ENCODE measurements at places on chromosomes 6 and 20. TPM values are rescaled to one million over a fixed set of nuclear protein-coding genes. Genes with fewer than 3 reads are reported as not detected.

- peaks cover 7% of the 10 kb centered on the region for H3K27me3 ChIP-seq
- no peak overlapping the region for H3K4me3 ChIP-seq
- H3K4me1 ChIP-seq = no peaks in the 10 kb centered on the region
- no peaks in the 10 kb centered on the region for H3K36me3 ChIP-seq
These were observed 14.7 kb downstream of the KLHL32 start for GRCh38 chr6:96939007-96939805.

GRCh38 chr6:161115468-161115867, 123.9 kb downstream of the MAP3K4 start:
- H3K4me3 ChIP-seq = no peak overlapping the region
- no peak overlapping the region for H3K27ac ChIP-seq
- H3K27me3 ChIP-seq = no peaks in the 10 kb centered on the region
- no peak for DNase-seq
- peaks cover 34% of the 10 kb centered on the region for H3K36me3 ChIP-seq

DNA sequence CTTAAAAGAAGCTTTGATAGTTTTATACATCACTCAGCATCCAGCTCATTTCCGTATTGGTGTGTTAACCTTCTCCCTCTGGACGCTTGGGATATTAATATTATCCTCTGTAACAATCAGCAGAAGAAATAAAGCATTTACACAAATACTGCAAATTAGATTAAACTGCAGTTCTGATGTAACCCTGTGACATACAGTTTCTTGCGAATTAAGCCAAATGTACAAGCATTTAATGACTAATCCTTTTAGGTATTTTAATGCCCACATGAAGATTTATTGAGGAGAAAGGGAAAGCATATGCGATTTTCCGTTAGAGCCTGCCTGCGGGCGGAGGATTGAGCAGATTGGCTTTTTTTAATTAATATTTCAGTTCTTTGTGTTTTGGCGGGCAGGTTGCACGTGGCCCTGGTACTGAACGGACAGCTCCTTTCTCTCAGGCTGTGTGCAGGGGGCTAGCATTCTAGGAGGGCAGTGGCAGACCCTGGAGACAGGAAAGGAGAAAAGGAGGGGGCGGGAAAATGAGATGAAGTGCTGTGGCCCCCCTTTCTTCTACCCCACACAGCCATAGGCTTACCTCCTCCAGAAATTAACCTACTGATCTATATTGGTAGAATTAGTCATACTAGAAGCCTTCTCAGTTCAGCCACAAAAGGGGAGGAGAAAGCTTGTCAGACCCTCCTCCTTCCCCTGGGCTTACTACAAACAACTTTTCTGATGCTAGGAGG, 14.1 kb upstream of the TFAP2D start:
- H3K36me3 ChIP-seq = no peaks in the 10 kb centered on the region
- no peak overlapping the region for H3K27ac ChIP-seq
- no peaks in the 10 kb centered on the region for H3K27me3 ChIP-seq
- H3K4me3 ChIP-seq = no peak overlapping the region
- no peak for DNase-seq

DNA sequence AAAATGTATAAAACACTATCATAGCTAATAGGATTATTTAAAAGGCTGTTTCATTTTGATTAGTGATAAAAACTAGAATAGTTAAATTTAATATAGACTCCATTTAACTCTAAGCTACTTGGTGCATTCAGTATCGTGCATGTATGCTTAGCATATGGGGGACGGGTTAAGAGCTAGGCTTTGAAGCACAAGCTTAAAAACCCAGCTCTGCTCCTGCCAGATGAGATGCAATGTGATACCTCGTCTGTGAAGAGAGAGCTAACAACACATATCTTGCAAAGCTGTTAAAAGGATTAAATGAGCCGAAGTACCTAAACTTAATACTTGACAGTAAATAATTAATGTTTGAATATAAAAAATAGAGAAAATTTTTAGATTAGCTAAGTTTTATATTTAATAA, 42.2 kb downstream of the DTNBP1 start:
- no peaks in the 10 kb centered on the region for H3K36me3 ChIP-seq
- no peak overlapping the region for H3K4me3 ChIP-seq
- no peak for DNase-seq
- no peaks in the 10 kb centered on the region for H3K27me3 ChIP-seq
- no peak overlapping the region for H3K27ac ChIP-seq

DNA sequence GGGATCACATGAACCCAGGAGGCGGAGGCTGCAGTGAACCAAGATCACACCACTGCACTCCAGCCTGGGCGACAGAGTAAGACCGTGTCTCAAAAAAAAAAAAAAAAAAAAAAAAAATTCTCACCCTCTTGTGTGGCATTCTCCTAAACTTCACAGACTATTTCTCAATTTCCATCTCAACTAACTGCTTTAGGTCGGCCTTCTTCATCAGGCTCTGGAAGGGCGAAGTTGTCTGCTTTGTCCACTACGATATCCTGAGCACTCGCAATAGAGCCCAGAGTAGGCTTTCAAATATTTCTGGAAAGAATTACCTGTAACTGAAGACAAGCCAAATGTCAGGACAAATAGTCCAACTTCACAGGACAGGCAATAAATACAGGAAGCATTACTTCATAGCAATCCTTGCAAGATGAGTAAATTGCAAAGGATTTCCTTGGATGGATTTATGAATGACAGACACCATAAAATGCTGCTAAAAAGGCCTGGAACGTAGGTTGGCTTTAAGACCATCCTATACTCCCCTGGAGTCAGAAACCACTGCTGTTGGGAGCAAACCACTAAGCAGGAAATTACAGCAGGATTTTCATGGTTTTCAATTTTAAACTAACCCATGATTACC, 116.3 kb upstream of the SLC2A12 start:
- H3K4me3 ChIP-seq = no peak overlapping the region
- H3K4me1 ChIP-seq = peaks cover 43% of the 10 kb centered on the region
- no peaks in the 10 kb centered on the region for H3K27me3 ChIP-seq
- no peak for DNase-seq
- peaks cover 45% of the 10 kb centered on the region for H3K36me3 ChIP-seq
- no peak overlapping the region for H3K27ac ChIP-seq

DNA sequence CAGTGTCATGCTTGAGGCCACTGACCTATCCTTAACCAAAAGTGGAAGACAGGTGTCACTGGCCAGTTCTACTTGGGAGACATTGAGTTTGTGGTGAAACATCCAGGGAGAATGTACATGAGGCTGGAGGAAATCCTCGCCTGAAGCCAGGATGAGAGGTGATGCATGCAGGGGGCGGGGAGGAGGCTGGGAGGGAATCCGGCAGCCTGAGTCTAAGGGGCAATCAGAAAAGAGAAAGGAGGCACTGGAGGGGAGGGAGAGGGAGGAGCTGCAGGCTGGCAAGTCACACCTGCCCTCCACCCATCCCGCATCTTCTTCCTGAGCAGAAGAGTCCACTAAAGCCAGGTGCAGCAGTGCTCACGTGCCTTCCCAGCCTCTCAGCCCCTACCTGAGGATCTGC, 14.9 kb upstream of the DDO start:
- no peaks in the 10 kb centered on the region for H3K36me3 ChIP-seq
- peaks cover 9% of the 10 kb centered on the region for H3K27me3 ChIP-seq
- no peak overlapping the region for H3K4me3 ChIP-seq
- H3K27ac ChIP-seq = no peak overlapping the region

DNA sequence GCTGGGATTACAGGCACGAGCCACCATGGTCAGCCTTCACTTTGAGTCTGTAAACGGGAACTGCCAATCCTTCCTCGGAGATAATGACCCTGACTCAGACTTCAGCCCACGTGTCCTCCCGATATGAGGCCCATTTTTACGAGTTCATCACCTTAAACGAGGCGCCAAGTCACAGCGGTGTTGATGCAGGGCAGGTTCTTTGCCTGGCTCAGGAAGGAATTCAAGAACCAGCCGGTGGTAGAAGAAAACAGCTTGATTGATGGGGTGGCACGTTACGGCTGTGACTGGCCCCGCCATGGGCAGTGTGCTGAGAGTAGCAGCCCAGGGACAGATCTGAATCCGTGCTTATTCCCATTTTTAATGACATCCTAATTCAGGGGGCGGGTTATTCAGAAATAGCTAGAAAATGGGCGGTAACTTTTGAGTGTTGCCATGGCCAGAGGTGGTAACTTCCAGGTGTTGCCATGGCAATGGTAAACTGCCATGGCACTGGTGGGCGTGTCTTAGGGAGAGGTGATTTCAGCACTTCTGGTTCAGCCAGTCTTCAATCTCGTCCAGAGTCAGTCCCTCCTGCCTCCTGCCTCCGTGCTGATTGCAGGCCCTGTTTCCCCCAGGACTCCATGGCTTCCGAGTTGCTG, 9.1 kb upstream of the MAP1LC3A start:
- H3K4me1 ChIP-seq = no peaks in the 10 kb centered on the region
- no peak for DNase-seq
- no peaks in the 10 kb centered on the region for H3K36me3 ChIP-seq
- H3K27ac ChIP-seq = no peak overlapping the region
- H3K27me3 ChIP-seq = no peaks in the 10 kb centered on the region
- H3K4me3 ChIP-seq = no peak overlapping the region

GRCh38 chr20:62617711-62618483, 24.4 kb upstream of the SLCO4A1 start:
- DNase-seq = peak; percentile 67
- no peak overlapping the region for H3K4me3 ChIP-seq
- H3K36me3 ChIP-seq = no peaks in the 10 kb centered on the region
- H3K27me3 ChIP-seq = no peaks in the 10 kb centered on the region
- peak overlapping the region; percentile 55 for H3K27ac ChIP-seq

- H3K27ac ChIP-seq = no peak overlapping the region
- H3K4me1 ChIP-seq = no peaks in the 10 kb centered on the region
- no peak overlapping the region for H3K4me3 ChIP-seq
- no peak for DNase-seq
- H3K27me3 ChIP-seq = no peaks in the 10 kb centered on the region
These were observed 17.1 kb upstream of the C20orf144 start for GRCh38 chr20:33645072-33645358.

DNA sequence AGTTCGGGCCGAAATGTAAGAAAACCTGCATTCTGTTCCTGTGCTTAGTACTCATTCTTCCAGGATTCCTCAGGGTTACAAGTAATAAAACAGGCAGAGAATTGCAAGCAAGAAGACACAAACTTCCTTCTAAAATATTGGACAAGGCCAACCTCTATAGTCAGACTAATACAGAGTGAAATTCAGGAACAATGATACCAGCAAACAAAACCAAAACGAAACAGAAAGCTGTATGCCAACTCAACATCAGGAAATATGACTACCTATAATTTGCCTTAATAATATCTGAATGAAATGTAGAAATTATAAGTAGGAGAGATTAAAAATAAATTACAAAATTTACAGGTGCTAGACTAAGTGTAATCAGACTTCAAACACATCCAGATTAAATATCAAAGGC, 238.8 kb downstream of the HIVEP2 start:
- H3K4me3 ChIP-seq = no peak overlapping the region
- no peaks in the 10 kb centered on the region for H3K27me3 ChIP-seq
- H3K4me1 ChIP-seq = no peaks in the 10 kb centered on the region
- H3K36me3 ChIP-seq = no peaks in the 10 kb centered on the region
- H3K27ac ChIP-seq = peak overlapping the region; percentile 19

GRCh38 chr6:3523271-3523670, 66.4 kb upstream of the SLC22A23 start:
- H3K4me1 ChIP-seq = no peaks in the 10 kb centered on the region
- no peaks in the 10 kb centered on the region for H3K36me3 ChIP-seq
- no peak for DNase-seq
- no peak overlapping the region for H3K4me3 ChIP-seq
- no peak overlapping the region for H3K27ac ChIP-seq

DNA sequence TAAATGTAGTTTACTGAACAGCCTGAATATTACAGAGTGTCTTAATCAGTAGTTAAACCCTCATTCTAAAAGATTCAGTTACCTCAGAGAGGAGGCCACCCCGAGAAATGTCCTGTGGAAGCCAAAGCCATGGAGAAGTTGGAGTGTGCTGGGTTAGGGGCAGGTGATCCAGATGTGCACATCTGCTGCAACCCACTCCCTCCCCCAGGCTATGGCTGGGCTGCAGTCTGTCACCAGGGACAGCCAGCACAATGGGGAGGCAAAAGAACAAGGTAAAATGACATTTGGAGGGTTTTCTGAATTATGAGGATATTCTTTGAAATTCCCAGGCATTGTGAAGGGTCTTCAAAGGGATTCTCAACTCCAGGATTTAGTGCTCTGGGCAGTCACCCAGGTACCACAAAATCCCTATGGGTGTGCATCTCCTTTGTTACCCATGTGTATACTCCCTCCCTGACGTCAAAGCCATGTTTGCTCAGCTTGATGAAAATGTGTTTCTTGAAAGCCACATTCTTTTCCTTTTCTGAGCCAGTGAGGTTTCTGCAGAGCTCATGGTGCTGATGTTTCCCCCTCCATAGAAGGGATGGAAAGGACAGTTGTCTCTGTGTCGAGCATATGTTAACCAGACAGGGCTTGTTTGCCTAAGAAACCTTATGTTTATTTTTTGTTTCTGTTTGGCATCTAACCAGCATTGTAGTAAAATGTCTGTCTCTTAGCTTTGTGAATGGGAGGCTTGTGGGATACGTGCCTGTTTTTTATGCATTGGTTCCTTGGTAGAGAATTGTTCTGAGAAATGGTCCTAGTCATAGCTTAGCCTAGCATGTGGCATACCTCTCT, 212.3 kb upstream of the TBX18 start:
- H3K27me3 ChIP-seq = no peaks in the 10 kb centered on the region
- H3K27ac ChIP-seq = no peak overlapping the region
- no peaks in the 10 kb centered on the region for H3K4me1 ChIP-seq
- no peak overlapping the region for H3K4me3 ChIP-seq

GRCh38 chr20:61346996-61347395, 94.9 kb downstream of the CDH4 start:
- no peaks in the 10 kb centered on the region for H3K36me3 ChIP-seq
- no peaks in the 10 kb centered on the region for H3K4me1 ChIP-seq
- H3K27ac ChIP-seq = no peak overlapping the region
- DNase-seq = no peak
- peaks cover 6% of the 10 kb centered on the region for H3K27me3 ChIP-seq

GRCh38 chr20:36004045-36004444, 35.7 kb downstream of the CNBD2 start:
- H3K36me3 ChIP-seq = no peaks in the 10 kb centered on the region
- H3K27me3 ChIP-seq = no peaks in the 10 kb centered on the region
- no peak overlapping the region for H3K27ac ChIP-seq
- DNase-seq = no peak
- no peak overlapping the region for H3K4me3 ChIP-seq
- no peaks in the 10 kb centered on the region for H3K4me1 ChIP-seq

GRCh38 chr6:154297210-154297609, 59.4 kb downstream of the IPCEF1 start:
- H3K36me3 ChIP-seq = no peaks in the 10 kb centered on the region
- no peak for DNase-seq
- H3K4me1 ChIP-seq = peaks cover 28% of the 10 kb centered on the region
- H3K27ac ChIP-seq = no peak overlapping the region

- no peak within 1 kb of the TSS for H3K27ac ChIP-seq
- no peak within 1 kb of the TSS for H3K4me3 ChIP-seq
- H3K27me3 ChIP-seq = peaks cover 6% of the 10 kb centered on the region
- DNase-seq = no peak
- no peaks in the 10 kb centered on the region for H3K4me1 ChIP-seq
These were observed at the start of gene GTSF1L for GRCh38 chr20:43726811-43727338. GTSF1L (minus strand) TSS chr20:43727002; CDS start chr20:43726694, 308 bp downstream.

Gene GJA10
- not detected for polyA plus RNA-seq

Gene PAK5
- 17.0 TPM for polyA plus RNA-seq

Gene LY86
- 4.6 TPM for polyA plus RNA-seq

Gene RGS19
- polyA plus RNA-seq = 13.5 TPM

Gene MMP24
- polyA plus RNA-seq = 1.0 TPM

Gene MCCD1
- not detected for polyA plus RNA-seq

Gene RAB44
- 0.03 TPM for polyA plus RNA-seq

Gene WFDC2
- polyA plus RNA-seq = 1.6 TPM

Gene TRIM38
- 7.9 TPM for polyA plus RNA-seq
